K562 (cell line): ENCODE measurements at places on chromosomes 7 and 10. TPM values are rescaled to one million over a fixed set of nuclear protein-coding genes. Genes with fewer than 3 reads are reported as not detected.

DNA sequence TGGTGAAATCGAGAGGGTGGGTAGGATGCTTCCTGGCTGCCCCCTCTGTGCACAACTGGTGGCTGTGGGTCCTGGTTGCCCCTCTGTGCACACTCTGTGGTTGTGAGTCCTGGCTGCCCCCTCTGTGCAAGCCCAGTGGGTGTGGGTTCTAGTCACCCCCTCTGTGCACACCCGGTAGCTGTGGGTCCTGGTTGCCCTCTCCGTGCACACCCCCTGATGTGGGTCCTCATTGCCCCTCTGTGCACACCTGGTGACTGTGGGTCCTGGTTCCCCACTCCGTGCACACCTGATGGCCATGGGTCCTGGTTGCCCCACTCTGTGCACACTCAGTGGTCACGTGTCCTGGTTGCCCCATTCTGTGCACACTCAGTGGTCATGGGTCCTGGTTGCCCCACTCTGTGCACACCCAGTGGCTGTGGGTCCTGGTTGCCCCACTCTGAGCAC, 20.3 kb upstream of the RET start:
- no peak for DNase-seq

DNA sequence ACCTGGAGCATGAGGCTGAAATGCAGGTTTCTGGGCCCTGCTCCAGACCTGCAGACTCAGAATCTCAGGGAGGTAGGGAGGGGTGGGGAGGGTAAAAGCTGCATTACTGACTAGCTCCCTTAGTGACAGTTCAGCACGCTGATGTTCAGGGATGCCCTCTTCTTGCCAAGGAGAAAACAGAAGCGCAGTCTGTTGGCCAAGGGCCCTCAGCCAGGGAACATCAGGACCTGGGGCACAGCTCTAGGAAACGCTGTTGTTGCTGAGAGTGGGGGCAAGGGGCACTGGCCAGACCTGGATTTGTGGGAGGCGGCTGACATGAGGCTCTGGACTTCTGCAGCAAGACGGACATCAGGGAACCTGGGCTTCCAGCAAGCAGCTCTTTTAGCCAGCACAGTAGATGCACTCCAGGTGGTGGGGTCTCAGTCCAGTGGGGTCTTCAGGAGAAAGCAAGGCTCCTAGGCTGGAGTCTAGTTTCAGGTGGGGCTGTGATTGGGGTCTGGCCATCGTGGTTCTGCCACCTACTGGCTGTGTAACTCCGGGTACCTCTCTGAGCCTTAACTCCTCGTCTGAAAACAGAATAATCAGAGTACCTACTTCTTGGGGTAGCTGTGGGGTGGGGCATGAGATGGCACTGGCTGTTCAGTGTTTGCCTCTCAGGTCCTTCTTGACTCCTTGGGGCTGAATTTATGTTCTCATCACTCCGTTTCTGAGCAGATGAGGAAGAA, 72.9 kb upstream of the PRLHR start:
- DNase-seq = no peak

- DNase-seq = no peak
Observed at GRCh38 chr10:80253266-80253962, 36.0 kb downstream of the MAT1A start.

- no peak for DNase-seq
Observed at GRCh38 chr7:117323305-117323850, 520 bp upstream of the WNT2 start.

GRCh38 chr7:35874886-35875285, 74.0 kb downstream of the SEPTIN7 start:
- no peak for DNase-seq

GRCh38 chr7:44111761-44112160, 7.6 kb downstream of the AEBP1 start:
- DNase-seq = peak; percentile 28

EPO gene
- total RNA-seq = not detected in 2 replicates

- no peak for DNase-seq
Observed at GRCh38 chr7:137947046-137947445, 54.8 kb downstream of the CREB3L2 start.

DNA sequence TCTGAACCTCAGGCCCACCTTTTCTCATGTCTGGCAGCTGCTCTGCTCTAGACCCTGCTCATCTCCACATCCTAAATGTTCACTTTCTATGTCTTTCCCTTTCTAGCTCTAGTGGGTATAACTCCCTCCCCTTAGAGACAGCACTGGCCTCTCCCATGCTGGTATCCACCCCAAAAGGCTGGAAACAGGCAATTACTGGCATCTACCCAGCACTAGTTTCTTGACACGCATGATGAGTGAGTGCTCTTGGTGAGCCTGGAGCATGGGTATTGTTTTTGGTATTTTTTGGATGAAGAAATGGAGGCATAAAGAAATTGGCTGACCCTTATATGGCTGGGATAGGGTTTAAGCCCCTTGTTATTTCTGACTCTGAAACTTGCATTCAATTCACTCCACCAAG, 156.0 kb downstream of the EGFR start:
- DNase-seq = no peak
